ENCODE measurements at places on chromosomes 11 and 22. TPM values are rescaled to one million over a fixed set of nuclear protein-coding genes. Genes with fewer than 3 reads are reported as not detected.

Gene RTN3
- total RNA-seq, result 160 TPM

Gene KRTAP5-7
- total RNA-seq, result not detected

DNA sequence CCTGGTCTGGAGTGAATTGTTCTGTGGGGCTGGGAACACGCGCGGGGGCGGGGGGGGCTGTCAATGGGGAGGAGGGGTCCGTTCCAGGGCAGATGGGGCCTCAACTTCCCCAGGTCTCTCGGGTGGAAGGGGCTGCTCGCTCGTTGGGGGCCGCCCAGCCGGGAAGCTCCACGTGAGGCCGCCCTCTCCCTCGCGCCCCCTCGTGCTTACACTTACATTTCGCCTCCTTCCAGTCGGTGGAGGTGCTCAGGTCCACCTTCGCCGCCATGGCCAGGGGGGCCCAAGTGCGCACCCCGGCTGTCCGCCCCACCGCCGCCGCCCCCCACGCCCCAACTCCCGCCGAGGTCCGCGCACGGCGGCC is 452 bp downstream of the MACROD1 start:
- no peak for DNase-seq

GRCh38 chr11:46295312-46296058 is 18.0 kb downstream of the CREB3L1 start:
- peak; percentile 96 for DNase-seq

GRCh38 chr11:110409174-110409573 is 20.6 kb upstream of the FDX1 start:
- no peak for DNase-seq

DNA sequence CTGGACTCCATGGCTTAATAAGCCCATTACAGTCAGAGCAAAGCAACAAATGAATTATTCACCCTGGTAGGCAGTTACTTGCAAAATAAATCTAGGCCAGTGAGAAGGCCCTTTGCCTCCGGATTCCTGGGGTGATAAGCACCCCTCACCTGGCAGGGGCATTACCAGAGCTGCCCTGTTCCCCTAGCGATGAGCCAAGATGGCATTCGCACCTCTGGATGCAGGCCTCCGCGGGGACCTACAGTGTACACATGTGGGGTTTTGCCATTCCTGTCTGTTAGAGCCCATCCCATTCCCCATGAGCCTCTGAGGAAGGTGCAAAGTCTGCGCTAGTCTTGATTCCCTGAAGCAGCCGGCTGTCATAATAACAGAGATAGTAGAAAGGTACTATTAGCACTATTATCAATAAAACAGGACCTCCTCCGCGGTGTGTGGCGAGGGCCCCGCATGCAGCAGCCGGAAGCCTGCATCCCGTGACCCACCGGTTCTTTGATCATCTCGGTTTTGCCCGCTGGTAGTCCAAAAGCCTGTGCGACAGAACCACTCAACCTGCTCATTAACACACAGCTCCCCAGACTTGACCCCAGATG is 344.3 kb downstream of the BRD1 start:
- DNase-seq, result no peak

DNA sequence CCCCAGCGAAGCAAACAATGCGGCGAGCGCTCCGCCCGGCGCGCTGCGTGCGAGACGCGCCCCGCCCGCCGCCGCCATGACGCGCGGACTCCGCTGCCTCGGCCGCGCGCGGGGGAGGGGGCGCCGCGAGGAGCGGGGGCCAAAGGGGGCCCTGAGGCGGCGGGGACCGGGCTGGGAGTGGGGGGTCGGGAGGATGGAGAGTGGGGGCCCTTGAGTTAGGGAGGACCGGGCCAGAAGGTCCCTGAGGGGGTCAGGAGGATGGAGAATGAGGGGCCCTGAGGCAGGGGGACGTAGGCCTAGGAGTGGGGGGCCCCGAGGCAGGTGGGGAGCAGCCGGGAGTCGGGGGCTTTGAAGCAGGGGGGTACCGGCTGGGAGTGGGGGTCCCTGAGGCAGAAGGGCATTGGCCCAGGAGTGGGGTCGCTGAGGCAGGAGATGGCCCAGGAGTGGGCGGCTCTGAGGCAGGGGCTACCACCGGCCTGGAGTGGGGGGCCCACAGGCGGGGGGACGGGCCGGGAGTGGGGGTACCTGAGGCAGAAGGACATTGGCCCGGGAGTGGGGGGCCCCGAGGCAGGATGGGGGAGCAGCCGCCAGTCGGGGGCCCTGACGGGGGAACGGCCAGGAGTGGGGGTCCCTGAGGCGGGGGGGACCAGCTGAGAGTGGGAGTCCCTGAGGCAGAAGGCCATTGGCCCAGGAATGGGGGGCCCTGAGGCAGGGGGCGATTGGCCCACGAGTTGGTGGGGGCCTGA is at the start of gene BRD1:
BRD1 (minus strand) TSS at position 21 of the 746 bp plus-strand sequence. CDS start 3,556 bp downstream, outside the sequence.
- peak; percentile 67 for DNase-seq

DNA sequence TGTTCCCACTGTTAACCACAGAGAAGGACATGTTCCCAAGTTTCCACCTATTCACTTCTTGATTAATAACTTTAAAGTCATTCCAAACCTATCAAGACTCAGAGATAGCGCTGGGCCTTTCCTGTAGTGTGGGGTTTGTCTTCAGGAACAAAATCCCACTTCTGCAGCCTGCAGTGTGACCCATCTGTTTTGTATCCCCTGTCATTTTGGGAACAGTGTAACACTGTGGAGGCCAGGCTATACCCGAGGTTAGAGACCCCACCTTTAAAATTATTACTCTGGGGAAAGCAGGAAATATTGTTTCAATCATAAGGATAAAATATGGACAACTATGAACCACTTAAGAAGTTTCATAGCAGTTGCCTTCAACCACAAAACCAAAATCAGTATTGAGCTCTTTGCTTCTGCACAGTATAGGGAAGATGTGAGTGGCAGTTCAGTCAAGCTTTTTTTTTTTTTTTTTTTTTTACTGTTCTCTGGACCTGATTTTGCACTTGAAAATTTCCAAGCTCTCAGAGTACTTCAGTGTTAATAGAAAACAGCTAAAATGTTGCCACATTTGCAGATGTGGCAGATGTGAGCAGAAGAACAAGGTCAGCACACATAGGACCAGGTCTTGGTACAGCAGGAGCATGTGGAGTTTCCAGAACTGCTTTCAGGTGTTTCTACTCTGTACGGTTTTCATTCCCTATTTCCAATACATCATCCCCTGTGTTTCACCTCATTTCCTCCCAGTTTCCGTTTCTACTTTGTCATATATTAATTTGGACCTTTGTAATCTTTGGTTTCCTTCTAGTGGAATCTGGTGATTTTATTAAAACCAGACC is 121.5 kb downstream of the MAML2 start:
- DNase-seq, result no peak

GRCh38 chr11:121755191-121755590 is 302.4 kb upstream of the SORL1-AS1 start:
- no peak for DNase-seq

Gene NXPE2
- 0.11 TPM for total RNA-seq

GRCh38 chr11:106548406-106548805 is 469.9 kb downstream of the GUCY1A2 start:
- no peak for DNase-seq

GRCh38 chr11:9803685-9804418 is 140.0 kb downstream of the SWAP70 start:
- DNase-seq, result no peak

Gene MMP3
- not detected for total RNA-seq

GRCh38 chr22:24290459-24290858 is 19.8 kb downstream of the SPECC1L start:
- no peak for DNase-seq

GRCh38 chr22:31814942-31815341 is 61.1 kb downstream of the DEPDC5 start:
- DNase-seq, result no peak

DNA sequence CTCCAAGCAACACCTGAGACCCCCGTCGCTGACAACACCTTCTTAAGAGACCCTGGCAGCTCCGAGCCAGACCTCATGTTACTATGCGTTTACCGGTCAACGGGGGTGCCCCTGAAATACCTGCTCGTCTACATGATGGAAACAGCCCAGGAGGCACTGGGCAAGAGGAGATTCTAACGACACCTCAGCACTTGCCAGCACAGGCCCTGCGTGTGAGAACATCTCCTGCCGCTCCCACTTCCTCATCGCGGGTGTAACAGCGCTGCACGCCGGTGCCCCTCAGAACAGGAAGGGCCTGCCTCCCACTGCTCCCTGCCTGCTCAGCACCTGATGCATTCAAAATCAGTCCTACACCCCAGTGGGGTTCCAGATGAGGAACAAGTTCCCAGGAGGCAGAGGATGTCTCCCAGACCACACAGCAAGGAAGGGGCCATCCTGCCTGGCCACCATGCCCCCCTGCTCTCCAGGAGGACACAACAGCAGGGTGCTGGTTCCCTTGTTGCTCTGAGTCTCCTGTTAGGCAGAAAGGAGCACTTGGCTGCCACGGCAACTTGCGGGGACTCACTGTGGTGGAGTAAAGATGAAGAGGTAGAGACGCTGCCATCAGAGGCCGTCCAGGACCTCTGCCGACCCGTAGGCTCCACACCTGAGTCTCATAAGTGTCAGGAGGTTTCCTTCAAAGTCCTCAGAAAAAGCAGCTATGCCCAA is 2.1 kb downstream of the TOLLIP start:
- peak; percentile 30 for DNase-seq

Gene POTEH
- total RNA-seq, result not detected

Gene LRRC56
- 3.0 TPM for total RNA-seq

DNA sequence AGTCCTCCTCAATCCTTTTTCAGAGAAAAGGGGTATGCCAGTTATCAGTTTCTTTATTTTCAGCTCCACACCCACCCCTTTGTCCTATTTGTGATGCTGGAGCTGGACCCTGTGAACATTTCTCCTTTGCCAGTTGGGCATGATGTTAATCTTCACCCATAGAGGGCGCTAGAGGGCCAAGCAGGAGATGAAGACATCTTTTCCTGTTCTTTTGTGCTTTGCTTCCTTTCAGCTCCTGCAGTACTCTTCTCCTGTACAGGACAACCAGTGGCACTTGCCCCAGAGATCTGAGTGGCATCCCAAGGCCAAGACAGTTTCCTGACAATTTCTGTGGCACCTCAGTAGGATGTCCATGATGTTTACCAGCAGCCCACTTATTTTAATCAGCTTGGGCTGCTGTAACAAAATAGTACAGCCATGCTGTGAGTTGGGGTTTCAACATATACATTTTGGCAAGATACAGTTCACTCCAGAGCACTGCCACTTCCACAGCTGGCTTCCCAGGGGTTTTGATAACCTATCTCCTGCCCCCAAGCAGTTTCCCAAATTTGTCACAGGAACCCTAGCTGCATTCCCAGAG is 4.6 kb downstream of the SAA2 start:
- peak; percentile 87 for DNase-seq

- DNase-seq, result peak; percentile 95
Measured at GRCh38 chr11:8339592-8340022, 75.9 kb upstream of the LMO1 start.

Gene C11orf97
- not detected for total RNA-seq

- no peak for DNase-seq
Measured at GRCh38 chr22:43988116-43988820, 33.0 kb downstream of the SAMM50 start.

- DNase-seq, result no peak
Measured at GRCh38 chr11:43903969-43904368, 23.3 kb downstream of the ALKBH3 start.

DNA sequence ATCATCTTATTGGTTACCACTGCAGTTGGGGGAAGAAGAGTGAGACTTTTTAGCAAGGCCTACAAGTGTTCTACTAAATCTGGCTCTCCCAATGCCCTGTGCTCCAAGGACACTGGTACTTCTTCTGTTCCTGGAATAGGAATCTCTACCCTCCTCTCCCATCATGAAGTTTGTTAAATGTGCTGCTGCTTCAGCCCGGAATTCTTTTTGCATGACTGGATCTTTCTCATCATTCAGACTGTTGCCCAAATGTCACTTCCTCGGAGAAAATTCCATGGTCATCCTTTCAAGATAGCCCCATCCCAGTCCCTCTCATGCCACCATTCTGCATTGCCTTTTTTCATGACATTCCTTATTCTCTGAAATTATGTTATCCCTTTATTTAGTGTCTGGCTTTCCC is 400.8 kb downstream of the SOX6 start:
- DNase-seq, result no peak

GRCh38 chr11:492427-493226 is 14.4 kb downstream of the RNH1 start:
- no peak for DNase-seq

DNA sequence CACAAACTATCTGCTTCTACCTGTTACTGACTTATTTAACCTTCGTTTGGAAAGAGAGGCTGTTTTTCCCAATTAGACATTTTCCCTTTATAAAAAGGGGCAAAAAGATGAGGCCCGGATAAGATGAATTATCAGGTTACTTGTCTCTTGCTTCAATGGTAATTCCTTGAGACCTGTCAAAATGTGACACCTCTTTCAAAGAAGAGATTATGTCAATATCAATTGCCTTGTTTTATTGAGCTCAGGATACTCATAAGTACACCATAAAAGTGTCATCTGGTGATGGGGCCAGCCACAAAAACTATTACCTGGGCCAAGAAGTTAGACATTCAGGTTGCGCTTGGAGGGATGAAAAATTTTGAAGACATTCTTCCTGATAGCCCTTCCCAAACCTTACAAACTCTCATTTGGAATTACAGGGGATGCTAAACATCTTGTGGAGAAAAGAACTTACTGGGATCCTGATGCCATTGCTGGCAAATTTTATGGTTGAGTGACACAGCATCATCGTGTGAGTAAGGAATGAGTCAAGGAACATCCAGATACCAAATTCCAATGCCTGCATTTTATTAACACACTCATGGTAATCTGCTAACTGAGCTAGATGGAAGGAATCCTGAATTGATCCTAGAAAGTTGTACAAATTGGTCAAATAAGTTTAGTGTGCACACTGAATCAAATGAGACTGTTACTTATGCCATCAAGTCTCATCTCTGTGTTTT is 1071.2 kb downstream of the LRRC4C start:
- DNase-seq, result no peak

DNA sequence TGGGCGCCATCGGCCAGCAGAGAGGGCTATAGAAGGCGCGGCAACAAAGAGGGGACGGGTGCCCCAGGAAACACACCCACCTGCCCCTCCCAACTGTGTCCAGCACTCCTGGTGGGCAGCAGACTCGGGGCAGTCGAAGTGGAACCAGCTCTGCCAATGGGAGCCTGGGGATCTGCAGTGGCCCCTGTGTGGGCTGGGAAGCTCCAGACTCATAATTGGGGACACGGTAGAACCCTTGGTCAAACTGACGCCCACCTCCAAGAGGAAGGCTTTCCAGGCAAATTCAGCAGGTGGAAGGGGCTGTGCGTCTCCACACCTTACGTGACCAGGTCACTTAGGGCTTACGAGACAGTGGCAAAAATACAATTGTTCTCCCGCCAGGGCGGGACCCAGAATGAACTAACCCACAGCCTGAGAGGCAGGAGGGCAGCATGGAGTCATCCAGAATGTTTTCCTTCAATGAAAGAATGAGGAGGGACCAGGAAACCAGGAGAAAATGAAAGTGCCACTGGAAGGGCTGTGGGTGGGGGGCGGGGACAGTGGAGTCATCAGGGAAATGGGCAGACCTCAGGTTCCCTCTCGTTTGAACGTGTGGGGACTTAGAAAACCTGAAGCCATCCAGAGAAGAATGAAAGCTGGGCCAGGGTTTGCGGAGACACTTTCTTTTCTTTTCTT is 53.2 kb upstream of the SHANK2 start:
- DNase-seq, result peak; percentile 24

Gene UCP3
- 3.5 TPM for total RNA-seq

- DNase-seq, result no peak
Measured at GRCh38 chr22:37808294-37808657, 542 bp downstream of the GCAT start.

Gene OR2AT4
- not detected for total RNA-seq

Data from endodermal cell (in vitro differentiated cells).